ENCODE measurements at places on chromosomes 5 and 9.

DNA sequence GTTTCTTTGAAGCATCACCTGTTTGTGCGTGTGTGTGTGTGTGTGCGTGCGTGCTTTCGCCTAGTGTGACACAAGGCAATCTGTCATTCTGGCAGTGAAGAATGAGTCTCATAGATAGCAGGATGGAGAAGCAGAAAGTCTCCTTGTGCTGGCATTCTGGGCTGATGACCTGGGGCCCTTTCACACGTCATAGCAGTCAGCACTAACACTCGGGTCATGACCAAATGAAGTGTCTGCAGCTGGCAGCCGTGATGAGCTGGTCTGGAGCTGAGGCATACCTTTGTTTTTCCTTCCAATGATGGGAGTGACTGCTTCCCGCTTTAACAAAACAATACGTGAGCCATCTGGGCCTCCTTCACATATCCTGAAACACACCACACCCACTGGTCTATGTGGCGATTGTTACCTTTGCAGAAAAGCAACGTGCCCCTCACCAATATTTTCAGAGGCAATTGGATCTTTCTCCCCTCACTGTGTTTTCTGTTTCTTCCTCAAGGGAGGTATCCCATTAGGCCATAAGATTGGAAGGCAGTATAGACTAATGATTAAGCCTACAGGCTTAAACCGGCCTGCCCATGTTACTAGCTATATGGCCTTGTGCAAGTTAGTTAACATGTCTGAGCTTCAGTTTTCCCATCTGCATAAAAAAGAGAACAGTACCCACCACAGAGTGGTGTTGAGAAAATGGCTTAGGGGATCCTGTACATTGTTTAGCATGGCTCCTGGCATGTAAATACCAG is 88.8 kb downstream of the SREK1 start:
- DNase-seq = no peak

DNA sequence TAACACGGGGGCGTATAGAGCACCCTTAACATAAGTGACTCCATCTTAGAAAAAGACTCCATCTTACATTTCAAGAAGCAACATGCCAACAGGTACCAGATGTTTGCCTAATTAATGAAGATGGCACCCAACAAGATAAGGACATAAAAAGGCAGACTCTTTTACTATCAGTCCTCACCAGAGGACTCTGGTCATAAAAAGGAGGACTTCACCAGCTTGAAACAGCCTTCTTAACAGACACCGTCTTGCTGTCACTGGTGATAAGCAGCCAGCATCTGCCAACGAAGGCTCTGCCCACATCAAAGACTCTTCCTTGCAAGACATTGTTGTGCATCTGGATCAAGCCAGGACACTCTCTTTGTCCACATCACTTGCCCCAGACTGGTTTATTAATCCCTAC is 80.3 kb downstream of the S1PR3 start:
- no peak for DNase-seq

DNA sequence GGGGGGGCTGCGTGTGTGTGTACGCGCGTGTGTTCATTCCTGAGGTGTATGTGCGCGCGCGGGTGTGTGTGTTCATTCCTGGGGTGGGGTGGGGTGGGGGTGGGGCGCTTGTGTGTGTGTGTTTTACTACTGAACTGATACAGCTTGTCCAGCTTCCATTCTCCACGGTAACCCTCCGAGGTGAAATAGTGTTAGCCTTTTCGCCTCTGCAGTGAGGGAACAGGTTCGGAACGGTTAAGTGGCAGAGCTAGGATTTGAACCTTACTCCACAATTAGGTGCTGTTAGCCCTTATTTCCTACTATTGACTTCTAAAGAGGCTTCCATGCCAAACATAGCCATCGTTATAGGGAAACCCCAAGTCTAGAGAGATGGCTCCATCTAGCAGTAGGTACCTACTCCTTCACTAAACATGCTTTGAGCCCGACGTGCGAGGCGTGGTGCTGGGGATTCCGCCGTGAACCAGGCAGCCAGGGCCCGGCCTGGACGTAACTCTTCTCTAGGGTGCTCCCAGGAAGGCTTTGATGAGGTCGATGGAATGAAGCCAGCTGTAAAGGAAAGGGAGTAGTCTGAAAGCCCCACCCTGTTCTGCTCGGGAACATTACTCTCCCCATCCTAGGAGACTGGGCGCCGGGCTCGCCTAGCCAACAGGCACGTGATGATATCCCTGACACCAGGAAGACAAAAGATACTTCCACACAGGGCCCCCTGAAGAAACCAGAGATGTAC is 782 bp upstream of the SKP1 start:
- DNase-seq = no peak

- no peak for DNase-seq
Measured at GRCh38 chr9:70040376-70040903, 3.2 kb upstream of the MAMDC2 start.

DNA sequence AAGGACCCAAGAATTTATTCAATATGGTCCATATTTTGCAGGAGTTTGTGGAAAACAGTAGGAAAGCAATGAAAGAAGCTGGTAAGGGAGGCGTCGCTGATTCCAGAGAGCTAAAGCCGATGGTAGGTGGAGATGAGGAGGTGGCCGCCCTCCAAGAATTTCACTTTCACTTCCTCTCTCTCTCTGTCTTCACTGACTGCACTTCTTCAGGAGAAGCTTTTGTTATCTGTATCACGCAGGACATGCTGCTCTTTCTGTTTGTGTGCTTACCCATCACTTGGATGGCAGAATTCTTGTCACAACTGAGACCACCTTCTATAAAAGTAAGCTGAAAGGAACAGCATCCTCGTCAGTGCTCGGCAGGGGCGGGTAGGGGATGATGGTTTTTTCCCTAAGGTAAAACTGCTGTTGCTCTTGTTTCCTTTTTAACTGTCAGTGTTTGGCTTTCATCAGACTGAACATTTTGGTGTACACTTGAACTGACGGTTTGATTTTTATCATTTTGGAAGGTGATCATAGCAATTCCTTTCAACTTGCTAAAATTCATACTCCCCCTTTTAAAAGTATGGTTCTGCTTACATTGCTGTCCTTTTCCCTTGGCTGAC is 62.4 kb upstream of the FSD1L start:
- DNase-seq = no peak

- DNase-seq = no peak
Measured at GRCh38 chr5:40484495-40484894, 195.2 kb upstream of the PTGER4 start.

- DNase-seq = no peak
Measured at GRCh38 chr5:17860660-17861315, 226.5 kb downstream of the TAF11L14 start.

DNA sequence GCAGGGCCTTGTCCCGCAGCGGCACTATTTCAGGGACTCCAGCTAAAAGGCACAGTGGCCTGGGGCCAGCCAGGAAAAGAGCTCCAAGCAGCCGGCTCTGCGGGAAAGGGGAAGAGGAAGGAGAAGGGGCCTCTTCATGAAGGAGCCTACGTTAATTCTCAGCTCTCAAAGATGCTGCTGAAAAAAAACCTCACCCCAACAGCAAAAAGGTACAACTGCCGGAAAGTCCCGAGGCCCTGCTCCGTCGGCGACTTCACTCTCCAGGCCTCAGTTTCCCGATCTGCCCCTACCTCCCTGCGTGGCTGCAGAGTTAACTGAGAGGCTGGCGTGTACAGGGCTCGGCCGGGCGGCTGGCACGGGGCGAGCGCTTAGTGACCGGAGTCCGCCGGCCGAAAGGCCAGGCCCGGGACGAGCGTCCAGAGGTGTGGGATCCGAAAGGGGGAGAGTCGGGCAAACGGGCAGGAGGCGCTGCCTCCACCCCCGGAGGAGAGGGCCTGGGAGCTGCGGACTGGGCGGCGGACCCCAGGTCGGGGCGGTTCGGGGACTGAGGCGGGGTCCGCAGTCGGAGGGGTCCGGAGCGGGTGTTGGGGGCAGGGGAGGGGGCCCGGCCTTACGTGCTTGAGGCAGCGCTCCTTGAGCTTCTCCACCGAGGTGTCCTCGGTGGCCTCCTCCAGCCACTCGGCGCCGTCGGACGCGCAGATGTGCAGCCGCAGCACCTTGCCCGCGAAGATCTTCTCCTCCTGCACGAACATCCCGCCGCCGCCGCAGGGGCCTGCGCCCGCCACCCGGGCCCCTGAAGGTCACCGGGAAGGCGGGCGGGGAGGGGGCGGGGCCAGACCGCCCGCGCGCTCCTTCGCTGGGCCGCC is 529 bp downstream of the UBAC1 start:
- DNase-seq = no peak

- no peak for DNase-seq
Measured at GRCh38 chr5:170747357-170747756, 36.2 kb upstream of the GABRP start.

GRCh38 chr9:89440548-89440947 is 57.4 kb downstream of the SEMA4D start:
- no peak for DNase-seq

DNA sequence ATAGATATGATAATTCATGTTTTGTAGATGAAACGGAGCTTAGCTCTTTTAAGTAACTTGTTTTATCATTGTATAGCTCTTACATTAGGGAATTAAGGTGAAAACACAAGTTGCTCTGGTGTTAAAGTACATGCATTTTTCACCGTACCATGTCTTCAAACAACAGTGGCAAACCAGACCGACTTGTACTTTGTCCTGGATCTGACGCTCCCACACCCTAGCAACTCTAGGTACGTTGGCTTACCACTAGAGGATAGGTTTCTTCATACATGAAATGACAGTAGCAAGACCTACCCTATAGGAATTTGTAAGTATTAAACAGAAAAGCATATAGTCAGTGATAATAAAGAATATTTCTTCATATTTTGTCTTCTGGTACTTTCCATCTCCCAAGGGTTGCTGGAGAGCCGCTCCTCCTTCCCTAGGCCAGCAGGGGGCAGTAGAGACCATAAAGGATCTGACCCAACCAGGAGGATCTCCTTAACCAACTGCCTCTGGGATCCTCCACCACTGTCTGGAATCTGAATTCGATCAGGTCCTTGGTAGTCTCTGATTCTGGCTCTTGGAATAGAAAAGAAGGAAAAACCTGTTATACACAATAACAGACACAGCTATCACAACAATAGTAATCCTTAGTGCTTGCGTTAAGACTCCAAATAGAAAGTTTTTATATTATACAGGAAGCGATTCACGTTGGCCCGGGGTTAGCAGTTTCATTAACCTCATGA is 136.7 kb downstream of the CAVIN4 start:
- no peak for DNase-seq

GRCh38 chr5:126656401-126657007 is 55.8 kb downstream of the PHAX start:
- DNase-seq = no peak

GRCh38 chr5:57524348-57525060 is 41.9 kb upstream of the ACTBL2 start:
- no peak for DNase-seq

DNA sequence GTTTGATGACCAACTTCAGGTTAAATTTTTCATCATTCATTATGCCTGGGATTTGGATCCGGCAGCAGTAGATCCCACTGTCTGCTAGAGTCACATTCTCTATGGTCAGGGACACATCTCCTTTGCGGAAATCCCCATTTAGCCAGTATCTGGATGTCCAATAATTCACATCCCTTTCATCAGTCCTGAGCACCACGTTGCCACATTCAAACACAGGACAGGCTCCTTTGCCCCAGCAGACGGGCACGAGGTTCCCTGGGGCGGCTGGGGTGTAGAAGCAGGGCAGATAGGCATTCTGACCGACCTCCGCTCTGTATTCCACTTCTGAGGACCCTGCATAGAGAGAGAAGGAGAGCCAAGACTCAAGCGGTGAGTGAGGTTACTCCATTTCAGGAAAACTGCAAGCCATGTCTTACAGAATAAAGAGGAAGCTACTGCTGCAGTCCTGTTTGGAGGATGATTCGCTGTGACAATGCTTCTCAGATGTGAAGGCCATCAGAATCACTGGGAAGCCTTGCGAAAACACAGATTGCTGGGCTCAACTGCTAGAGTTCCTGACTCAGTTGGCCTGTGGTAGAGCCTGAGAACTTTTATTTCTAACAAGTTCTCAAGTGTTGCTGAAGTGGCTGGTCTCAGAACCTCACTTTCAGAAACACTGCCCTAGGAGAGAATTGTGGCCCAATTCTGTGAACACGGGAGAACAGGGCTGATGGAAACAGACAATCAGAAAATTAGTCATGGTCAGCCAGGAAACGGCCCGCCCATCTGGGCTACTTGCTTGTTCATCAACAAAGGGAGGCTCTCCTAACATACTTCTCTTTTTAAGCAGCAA is 2.0 kb downstream of the HAVCR2 start:
- no peak for DNase-seq

GRCh38 chr9:128113526-128114325 is 13.8 kb downstream of the PTGES2 start:
- no peak for DNase-seq

DNA sequence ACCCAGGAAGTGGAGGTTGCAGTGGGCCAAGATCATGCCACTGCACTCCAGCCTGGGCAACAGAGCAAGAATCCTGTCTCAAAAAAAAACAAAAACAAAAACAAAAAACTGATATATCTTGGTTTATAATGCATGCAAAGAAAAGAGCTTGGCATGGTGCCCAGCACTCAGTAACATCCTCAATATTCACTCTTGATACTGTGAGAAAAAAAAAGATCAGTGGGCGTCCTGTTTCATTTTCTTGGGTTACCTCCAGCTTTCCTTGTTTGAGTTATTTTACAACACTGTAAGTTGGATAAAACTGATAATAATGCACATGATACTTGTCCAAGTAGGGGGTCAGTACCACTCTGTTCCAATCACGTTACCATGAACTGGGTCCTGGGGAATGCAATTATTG is 7.8 kb downstream of the PHYHD1 start:
- DNase-seq = no peak

DNA sequence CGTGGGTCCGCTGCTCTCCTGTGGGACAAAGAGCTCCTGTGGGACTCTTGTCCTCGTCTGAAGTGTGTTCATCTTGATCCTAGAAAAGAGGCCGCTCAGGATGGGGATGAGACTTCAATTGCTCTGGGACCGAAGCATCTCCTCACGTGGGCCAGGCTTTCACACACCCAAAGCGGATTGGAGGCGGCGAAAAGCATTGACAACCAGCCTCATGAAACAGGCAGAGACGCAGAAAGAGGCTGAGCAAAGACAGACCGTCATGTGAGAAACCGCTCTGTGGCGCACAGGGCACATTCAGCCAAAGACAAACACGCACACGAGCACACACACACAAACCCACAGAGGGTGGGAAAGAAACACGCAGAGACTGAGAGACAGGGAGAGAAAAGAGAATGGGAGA is 479.5 kb downstream of the SPATA31A7 start:
- no peak for DNase-seq

DNA sequence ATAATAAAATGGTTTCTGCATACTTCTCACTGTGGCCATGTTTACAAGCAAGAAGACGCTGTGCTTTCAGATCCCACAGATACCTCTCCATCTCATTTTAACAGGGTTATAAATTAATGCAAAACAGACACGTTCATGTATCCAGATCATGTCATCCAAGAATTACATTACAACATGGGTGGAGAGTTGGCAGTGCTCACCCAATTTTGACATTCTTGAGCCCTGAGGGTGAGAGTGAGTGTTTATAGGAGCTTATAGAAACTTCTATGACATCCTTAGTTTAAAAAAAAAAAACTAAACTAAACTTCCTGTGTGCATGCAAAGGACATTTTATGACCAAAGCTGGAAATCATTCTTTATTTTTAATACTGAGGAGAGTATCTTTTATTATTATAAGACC is 9.1 kb downstream of the PRKACG start:
- DNase-seq = no peak

- no peak for DNase-seq
Measured at GRCh38 chr9:123438321-123438720, 82.3 kb downstream of the CRB2 start.

GRCh38 chr5:125969011-125969813 is 454.0 kb upstream of the GRAMD2B start:
- DNase-seq = no peak

- DNase-seq = no peak
Measured at GRCh38 chr5:66680804-66681203, 84.6 kb downstream of the MAST4 start.
